ENCODE measurements at places on chromosomes 5 and 9.
A peak's percentile ranks its signal among the peaks of the same experiment; 100 is the strongest.

GRCh38 chr9:81619353-81620001 lies 69.9 kb downstream of the TLE1 start:
- peak; percentile 67 for DNase-seq

GRCh38 chr5:31577438-31577837 lies 45.3 kb downstream of the C5orf22 start:
- no peak for DNase-seq

GRCh38 chr5:125549322-125549911 lies 803.0 kb upstream of the ZNF608 start:
- no peak for DNase-seq

GRCh38 chr9:24011881-24012280 lies 185.8 kb upstream of the ELAVL2 start:
- no peak for DNase-seq

DNA sequence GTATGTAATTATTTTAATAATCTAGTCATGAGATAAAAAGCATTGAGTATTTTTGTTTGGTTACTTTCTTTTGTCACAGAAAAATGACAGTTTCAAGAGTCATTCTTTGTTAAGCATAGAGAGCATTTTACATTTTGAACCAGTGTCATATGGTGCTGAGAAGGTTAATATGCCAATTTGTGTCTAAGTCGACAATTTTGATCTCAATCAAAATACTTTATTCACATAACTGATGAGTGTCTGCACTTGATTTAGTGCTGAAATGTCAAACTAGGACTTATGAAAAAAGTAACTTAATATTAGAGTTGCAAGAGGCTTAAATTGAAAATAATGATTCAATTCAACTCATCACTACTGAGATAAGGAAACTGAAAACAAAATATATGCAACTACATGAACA lies 1804.6 kb upstream of the ACO1 start:
- DNase-seq, result no peak

DNA sequence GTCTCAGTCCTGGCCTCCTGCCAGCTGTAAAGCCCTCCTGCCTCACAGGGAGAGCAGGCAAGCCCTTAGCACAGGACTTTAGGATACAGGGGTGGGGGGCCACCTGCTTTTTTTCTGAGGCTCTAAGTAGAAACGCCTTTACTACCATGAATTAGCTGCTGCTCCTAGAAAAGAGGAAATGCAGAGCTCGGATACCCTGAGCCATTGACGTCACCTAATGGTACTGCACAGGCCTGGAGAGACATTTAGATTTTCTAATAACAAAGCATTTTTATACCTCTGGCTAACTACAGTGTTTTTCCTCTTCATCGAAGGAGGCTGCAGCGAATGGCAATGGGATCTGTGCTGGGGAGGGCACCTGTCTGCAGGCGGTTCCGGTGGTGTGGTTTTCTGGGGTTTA lies 137.0 kb downstream of the WDR41 start:
- no peak for DNase-seq

GRCh38 chr5:153168241-153168640 lies 322.2 kb upstream of the GRIA1 start:
- no peak for DNase-seq

GRCh38 chr5:84259283-84260045 lies 125.2 kb downstream of the EDIL3 start:
- DNase-seq, result no peak

DNA sequence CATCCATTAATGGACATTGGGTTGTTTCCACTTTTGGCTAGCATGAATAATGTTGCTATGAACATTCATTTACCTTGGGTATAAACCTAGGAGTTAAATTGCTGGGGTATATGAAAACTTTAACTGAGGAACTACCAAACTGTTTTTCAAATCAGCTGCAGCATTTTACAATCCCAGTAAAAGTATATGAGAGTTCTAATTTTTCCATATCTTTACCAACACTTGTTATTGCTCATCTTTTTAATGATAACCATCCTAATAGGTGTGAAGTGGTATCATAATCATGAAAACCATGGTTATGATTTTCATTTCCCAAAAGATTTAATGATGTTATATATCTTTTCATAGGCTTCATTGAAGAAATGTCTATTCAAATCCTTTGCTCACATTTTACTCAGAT lies 15.5 kb upstream of the FBXO38 start:
- no peak for DNase-seq

- no peak for DNase-seq
Measured at GRCh38 chr9:15785584-15785983, 232.7 kb downstream of the CCDC171 start.

- no peak for DNase-seq
Measured at GRCh38 chr5:90602681-90603080, 44.1 kb downstream of the ADGRV1 start.

- no peak for DNase-seq
Measured at GRCh38 chr9:126505697-126506346, 107.9 kb upstream of the LMX1B start.

DNA sequence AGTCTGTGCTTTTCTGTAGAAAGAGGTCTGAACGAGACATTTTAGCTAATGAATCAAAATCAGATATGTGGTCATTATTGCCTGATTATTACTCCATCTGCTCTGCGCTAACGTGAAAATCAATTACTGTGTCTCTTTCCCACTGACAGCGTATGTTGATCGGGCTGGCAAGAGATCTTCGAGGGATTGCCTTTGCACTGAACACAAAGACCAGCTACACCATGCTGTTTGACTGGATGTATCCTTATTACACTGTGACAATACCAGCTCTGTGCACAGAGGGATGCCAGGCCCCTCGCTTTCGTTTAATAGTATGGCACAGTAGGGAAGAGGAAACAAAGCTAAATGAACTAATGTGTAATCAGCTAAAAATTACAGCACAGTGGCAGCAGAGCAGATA lies 103.7 kb upstream of the TLX3 start:
- no peak for DNase-seq

- DNase-seq, result no peak
Measured at GRCh38 chr5:125700380-125700861, 722.8 kb upstream of the GRAMD2B start.

- DNase-seq, result no peak
Measured at GRCh38 chr5:170614065-170614490, 110.3 kb downstream of the KCNIP1 start.

DNA sequence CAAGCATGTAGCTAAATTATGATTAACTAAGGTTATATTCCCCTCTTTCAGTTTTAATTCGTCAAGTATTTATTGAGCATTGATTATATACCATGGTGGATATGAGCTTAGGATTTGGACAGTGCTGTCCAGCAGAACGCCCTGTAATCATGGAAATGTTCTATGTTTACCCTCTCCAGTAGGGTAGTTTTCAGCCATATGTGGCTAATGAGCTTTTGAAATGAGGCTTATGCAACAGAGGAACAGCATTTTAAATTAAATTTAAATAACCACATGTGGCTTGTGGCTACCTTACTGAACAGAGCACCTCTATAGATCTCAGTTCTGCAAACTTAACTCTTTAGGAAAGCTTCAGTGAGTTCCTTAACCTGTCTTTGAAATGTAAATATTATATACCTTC lies 59.1 kb downstream of the JMY start:
- DNase-seq, result no peak

DNA sequence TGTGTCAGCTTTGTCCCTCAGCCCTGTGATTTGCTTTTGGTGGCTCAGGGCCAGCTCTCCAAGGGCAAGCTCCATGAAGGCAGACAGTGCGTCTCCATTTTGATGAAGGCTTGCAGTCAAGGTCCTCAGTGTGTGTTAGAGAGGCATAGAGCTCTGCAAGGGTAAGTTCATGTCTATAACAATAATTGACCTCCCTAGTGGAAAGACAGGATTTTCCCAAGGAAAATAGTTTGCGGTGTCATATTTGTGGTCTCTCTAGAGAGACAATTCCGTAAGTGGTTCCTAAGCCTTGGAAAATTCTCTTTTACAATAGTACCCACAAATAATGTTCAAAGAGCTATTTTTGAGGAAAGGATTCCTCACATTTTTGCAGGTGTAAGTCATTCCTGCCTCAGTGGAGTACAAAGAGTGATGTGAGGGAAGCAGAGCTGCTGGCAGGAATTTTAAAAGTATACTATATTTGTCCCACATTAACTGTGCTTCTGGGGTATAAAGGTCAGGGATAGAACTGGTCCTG lies 40.2 kb downstream of the SLC1A3 start:
- DNase-seq, result peak; percentile 43

DNA sequence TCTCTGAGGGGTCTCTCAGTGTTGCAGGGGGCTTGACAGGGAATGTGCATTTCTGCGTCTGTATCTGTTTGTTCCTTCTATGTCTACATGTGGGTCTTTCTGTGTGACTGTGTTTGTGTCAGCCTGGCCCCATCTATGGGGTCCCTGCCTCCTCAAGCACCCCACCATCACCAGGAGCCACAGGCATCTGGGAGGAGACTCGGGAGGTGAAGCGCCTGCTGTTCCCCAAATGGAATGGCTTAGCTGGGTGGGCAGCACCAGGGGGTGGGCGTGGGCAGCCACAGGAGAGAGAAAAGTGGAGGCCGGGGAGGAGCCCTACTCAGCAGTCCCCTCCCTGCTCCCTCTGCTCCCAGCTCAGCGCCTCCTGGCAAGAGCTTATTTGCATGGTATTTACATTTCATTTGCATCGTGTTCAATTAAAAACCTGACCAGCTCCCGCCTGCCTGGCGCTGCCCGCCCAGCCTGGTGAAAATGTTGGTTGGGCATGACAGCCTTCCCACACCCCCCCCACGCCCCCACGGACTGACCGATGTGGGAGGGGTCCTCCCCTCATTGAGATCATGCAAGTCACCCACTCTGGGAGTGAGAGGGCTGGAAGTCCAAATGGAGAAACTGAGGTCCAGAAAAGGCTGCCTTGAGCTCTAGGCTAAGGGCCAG lies 50.5 kb downstream of the CXXC5 start:
- no peak for DNase-seq

DNA sequence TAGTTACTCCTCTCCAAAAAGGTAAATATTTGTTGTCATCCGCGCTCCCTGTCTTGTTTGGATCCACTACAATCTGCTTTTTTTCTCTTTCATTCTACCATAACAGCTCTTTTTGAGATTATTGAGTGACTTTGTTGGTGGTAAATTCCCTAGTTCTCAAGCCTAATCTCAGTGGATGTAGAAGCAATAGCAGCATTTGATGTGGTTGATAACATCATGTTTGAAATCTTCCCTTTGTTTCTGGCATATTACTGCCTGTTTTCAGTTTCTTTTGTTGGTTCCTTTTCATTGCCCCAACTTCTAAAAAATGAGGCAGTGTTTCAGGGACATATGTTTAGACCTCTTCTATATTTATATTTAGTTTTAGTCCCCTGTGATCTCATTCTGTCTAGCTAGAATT lies 8.9 kb downstream of the CDC42SE2 start:
- no peak for DNase-seq

- DNase-seq, result no peak
Measured at GRCh38 chr5:95969651-95970358, 8.2 kb upstream of the ELL2 start.

DNA sequence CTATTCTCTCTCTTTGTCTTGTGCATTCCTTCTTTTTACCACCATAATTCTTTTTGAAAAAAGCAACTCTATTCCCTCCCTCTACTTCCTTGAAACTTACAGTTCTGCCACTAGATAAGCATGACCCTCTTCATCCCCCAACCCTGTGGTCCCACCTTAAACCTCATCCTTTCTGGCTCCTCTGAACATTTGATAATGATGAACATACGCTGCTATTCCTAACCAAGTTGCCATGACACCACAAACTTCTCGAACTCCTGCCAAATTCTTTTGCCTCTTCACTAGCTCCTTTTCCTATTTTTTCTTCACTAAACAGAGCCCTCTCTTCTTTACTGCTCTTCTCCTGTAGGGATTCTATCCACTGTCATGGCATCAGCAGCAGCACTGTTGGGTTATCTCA lies 57.1 kb downstream of the MOCS2 start:
- DNase-seq, result no peak

DNA sequence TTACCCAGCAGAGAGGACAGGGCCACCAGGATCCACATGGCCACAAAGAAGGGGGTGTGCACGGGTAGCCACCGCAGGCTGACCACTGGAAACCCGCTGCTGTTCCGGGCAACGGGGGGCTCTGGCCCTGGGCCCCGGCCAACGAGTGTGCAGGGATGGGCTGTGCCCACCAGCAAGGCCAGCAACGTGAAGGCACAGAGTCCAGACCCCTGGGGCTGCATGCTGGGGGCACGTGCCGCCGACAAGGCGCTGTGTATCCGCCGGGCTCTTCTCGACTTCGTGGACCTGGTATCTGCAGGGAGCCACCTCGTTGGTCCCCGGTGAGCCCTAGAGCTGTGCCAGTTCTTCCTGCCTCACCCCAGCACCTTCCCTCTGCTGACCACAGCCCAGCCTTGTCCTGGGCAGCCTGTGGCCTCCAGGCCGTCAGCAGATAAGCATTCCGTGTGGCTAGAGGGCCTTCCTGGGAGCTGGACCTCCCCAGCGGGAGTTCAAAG lies 42.2 kb upstream of the CEP72 start:
- no peak for DNase-seq

GRCh38 chr5:54309276-54309675 lies 1.1 kb downstream of the ARL15 start:
- DNase-seq, result no peak

DNA sequence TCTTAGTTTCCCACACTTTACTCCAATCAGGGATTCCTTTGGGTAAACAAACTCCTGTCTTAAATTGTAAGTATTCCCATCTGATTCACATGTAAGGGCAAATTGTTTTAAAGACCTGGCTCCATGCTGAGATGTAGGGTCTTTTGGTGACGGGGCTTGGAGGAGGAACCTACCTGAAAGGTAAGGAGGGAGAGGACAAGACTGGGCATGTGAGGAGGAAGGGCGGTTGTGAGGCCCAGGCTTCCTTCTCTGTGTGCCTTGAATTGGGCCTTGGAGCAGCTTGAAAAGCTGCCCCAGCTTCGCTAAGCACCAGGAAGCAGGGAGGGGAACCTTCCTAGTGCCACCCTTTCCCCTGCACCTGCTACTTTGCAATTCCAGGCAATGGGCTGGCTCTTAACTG lies 86.8 kb downstream of the C9orf152 start:
- no peak for DNase-seq

DNA sequence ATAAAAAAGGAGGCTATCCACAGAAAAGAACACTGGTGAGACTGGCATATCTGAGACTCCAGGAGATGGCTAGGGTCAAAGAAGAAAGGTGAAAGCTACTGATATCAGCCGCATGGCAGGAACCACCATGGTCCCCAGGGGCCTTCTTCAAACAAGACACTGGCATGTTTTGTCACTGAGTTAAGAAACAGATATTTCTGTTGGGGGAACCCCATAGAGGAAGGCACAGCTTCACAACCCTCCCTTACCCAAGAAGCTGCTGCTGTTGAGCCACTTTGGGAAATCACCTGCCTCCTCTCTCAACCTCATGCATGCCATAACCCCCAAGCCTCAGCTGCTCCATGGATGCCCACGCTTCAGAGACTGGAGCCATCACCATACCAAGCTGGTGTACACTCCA lies 13.3 kb upstream of the BTNL3 start:
- no peak for DNase-seq

Measured in AG09309 (cell line).